ENCODE measurements at places on chromosomes 12 and 14.

- DNase-seq, result no peak
Measured at GRCh38 chr12:110227138-110227537, 53.9 kb upstream of the ATP2A2 start.

DNA sequence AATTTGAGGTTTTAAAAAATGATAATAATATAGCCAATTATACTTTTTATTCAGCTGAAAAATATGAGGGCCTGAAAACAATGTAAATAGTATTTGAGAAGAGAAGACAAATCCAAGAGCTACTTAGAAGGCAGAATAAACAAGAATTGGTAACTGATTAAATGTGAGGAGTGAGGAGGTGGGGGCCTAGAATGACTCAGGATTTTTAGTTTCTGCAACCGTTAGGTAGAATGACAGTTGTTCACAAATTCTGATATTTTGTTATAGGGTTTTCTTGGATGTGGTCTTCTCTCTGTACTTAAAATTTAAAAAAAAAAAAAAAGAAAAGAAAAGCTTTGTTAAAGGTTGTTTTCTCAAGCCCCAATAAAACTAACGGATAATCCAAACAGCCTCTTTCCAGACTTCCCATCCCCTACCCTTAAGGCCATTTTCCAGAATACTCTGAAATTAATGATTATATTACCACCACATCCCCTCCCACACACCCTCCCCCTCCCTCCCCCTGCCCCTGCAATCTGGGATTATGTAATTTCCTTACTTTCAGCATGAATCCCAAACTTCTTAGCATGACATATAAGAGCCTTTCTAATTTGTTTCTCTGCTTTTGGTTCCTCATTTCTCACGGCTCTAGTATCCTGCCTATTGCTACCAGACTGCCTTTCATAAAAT, 50.4 kb downstream of the LRP6 start:
- no peak for DNase-seq

- DNase-seq, result no peak
Measured at GRCh38 chr12:18794000-18794399, 56.1 kb downstream of the CAPZA3 start.

DNA sequence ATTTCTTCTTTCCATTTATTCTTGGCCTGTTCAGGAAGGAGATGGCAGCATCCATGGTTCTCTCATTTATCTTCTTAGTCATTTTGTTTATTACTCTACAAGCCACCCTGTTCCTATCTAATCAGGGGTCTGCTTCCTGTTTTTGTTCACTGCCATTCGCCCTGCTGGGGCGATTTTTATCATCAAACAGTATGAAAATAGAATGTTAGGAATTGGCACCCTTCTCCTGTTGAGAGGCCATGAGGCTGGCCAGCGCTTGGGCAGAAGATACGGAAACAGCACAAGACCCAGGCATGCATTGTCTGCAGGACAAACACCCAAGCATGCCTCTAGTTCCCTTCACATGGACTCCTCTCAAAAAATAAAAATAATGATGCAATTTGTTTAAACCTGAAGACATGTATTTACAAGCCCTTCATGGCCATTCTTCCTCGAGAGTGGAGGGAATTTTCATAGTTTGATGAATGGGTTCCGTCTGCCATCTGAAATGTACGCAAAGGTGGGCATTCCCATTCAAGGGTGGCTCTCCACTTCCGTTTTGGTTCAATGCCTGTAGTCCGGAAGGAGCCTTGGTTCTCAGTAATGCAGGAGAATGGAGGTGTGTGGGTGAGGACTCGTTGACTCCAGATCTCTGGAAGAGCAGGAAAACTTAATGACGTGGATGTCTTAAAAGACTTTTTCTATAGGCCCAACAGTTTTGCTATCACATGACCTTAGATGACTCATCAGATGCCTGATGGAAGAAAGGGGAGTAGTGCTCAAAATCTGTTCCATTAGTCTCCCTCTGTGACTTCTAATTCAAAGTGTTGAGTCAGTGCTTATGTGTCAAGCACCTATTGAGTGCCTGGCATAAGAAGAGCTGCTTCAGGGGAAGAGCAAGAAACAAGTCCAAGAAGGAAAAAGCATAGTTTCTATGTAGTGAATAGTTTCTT, 252.4 kb upstream of the TBX3 start:
- peak; percentile 25 for DNase-seq

Data from H4 (cell line).